ENCODE measurements at places on chromosomes 1 and 21.

DNA sequence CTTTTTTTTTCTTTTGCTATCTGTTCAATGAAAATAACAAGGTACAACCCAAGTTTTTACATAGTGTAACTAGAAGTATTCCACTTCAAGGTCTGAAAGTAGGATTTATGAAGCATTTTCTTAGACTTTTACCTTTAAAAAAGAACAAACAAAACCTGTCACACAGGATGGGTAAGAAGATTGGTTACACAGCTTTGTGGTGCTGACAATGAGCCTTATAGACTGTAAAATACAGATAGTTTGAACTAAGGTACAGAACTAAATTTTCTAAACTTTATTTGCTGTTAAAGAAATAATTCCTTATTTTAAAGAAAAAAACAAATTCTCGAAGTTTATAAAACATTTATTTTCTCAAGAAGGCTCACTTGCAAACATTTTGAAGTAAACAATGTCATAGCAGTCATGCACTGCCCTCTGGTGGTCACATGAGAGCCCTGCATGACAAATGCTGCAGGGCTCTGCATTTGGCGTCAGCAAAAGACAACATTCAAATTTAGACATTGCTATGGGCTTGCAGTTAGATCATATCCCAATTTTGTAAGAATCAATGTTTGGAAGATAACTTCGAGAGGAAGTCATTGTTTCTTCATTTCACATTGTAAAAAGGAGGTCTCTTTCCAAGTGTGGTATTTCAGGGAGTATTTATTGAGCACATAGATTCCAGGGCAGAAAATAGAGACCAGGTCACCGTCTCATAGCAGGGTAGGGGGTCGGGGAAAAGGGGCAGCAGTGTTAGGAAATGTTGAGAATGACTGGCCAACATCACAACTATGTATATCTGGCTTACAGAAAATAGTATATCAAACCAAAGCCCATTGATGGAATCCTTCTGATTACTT, 115.3 kb upstream of the FMN2 start:
- H3K36me3 ChIP-seq = no peaks in the 10 kb centered on the region
- no peaks in the 10 kb centered on the region for H3K27me3 ChIP-seq
- H3K27ac ChIP-seq = no peak overlapping the region
- no peaks in the 10 kb centered on the region for H3K4me1 ChIP-seq

GRCh38 chr1:115767403-115767802, 1.1 kb downstream of the CASQ2 start:
- H3K36me3 ChIP-seq = no peaks in the 10 kb centered on the region
- no peaks in the 10 kb centered on the region for H3K27me3 ChIP-seq

DNA sequence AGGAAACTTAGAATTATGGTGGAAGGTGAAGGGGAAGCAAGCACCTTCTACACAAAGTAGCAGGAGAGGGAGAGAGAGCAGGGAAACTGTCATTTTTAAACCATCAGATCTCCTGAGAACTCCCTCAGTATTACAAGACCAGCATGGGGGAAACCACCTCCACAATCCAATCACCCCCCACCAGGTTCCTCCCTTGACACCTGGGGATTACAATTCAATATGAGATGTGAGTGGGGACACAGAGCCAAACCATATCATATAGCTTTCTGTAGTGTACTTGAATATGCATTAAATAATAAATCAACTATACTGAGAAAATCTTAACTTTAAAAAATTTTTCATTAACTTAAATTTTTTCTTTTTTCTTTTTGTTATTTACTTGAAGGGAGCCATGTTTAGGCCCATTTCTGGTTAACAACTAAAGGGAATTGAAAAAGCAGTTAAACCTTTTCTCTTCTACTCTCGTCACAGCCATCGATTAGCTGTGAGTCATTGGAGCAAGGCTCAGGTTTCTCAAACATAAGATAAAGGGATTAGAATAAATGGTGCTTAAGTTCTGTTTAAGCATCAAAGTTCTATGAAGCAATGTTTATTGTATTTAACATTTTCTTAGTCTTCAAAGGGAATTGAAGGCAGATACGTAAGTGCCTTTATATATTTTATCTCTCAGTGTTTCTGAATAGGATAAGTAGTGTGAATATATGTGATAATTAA, 72.2 kb upstream of the DPT start:
- DNase-seq = no peak
- H3K27ac ChIP-seq = no peak overlapping the region
- no peak overlapping the region for H3K4me3 ChIP-seq
- H3K4me1 ChIP-seq = no peaks in the 10 kb centered on the region
- no peaks in the 10 kb centered on the region for H3K27me3 ChIP-seq
- no peaks in the 10 kb centered on the region for H3K36me3 ChIP-seq

GRCh38 chr1:172588296-172589291, 55.6 kb downstream of the SUCO start:
- no peak for DNase-seq
- no peaks in the 10 kb centered on the region for H3K27me3 ChIP-seq
- no peak overlapping the region for H3K4me3 ChIP-seq
- peaks cover 13% of the 10 kb centered on the region for H3K4me1 ChIP-seq
- H3K36me3 ChIP-seq = peaks cover 24% of the 10 kb centered on the region

DNA sequence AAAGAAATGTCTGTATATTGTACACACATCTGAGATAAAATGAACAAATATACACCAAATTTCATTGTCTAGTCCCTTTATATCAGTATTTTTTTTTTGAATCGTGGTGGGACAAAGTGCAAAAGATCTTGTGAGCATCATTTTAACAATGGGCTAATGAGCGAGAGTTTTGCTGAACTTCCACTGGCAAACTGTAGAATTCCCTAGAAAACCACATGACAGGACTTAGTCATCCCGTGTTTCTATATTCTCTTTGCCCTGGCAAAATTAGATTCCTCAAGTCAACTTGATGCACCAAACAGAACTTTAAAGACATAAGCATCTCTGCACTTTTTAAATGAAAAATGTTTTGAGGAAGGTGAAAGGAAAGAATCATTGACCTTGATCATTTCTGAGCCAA, 488.2 kb upstream of the PTBP2 start:
- no peak overlapping the region for H3K4me3 ChIP-seq
- peaks cover 6% of the 10 kb centered on the region for H3K4me1 ChIP-seq
- no peak overlapping the region for H3K27ac ChIP-seq
- no peaks in the 10 kb centered on the region for H3K27me3 ChIP-seq

DNA sequence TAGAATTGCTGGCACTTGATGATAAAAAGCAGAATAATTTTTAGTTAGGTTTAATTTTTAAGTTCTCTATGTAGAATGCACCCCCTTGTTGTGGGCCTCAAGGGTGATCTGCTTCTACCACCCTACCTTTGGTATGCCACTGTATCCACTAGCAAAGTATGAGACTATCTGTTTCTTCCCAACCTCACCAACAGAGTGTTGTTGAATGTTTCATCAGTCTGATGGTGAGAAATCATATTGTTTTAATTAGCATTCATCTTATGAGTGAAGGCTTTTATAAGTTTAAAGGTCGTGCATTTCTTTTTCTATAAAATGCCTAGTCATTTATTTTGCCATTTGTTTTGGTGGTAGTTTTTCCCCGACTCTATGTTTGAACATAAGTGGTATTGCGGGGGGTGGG, 141.0 kb downstream of the MAGI3 start:
- H3K4me3 ChIP-seq = no peak overlapping the region
- peaks cover 11% of the 10 kb centered on the region for H3K4me1 ChIP-seq
- H3K27me3 ChIP-seq = no peaks in the 10 kb centered on the region

DNA sequence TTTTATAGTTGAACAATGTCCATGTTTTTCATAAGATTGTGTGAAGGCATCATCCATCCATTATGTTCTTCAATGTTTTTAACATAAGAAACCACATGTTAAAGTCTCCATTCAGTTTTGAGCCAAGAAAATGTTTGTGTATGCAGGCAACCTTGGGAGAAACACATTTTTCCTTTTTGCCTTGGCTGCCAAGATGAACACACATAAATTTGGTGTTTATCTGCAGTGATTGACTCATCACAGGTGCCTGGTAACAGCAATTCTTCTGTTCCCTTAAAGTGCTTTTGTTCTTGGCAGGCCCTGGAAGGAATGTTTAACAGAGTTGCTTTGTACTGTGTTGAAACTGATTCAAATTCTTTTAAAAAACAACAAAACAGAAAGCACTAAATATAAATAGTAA, 709.9 kb upstream of the ADGRL4 start:
- H3K27ac ChIP-seq = no peak overlapping the region
- H3K4me3 ChIP-seq = no peak overlapping the region
- H3K36me3 ChIP-seq = no peaks in the 10 kb centered on the region
- no peak for DNase-seq

- no peaks in the 10 kb centered on the region for H3K36me3 ChIP-seq
- no peak overlapping the region for H3K27ac ChIP-seq
- no peak overlapping the region for H3K4me3 ChIP-seq
- H3K4me1 ChIP-seq = no peaks in the 10 kb centered on the region
- no peak for DNase-seq
Measured at GRCh38 chr21:14453339-14454015, 70.5 kb upstream of the HSPA13 start.

GRCh38 chr1:22930240-22930912, 42.3 kb downstream of the LACTBL1 start:
- no peak for DNase-seq
- H3K4me1 ChIP-seq = no peaks in the 10 kb centered on the region
- no peak overlapping the region for H3K4me3 ChIP-seq
- no peak overlapping the region for H3K27ac ChIP-seq

GRCh38 chr1:92901126-92901525, 60.1 kb downstream of the DIPK1A start:
- no peaks in the 10 kb centered on the region for H3K27me3 ChIP-seq
- H3K36me3 ChIP-seq = no peaks in the 10 kb centered on the region
- H3K4me3 ChIP-seq = no peak overlapping the region

- H3K36me3 ChIP-seq = no peaks in the 10 kb centered on the region
- H3K27me3 ChIP-seq = no peaks in the 10 kb centered on the region
- H3K4me3 ChIP-seq = no peak overlapping the region
Measured at GRCh38 chr21:42827588-42827987, 51.8 kb downstream of the WDR4 start.

GRCh38 chr1:117371441-117372151, 4.3 kb downstream of the MAN1A2 start:
- H3K27ac ChIP-seq = no peak overlapping the region
- DNase-seq = no peak
- no peak overlapping the region for H3K4me3 ChIP-seq
- peaks cover 52% of the 10 kb centered on the region for H3K4me1 ChIP-seq
- H3K27me3 ChIP-seq = no peaks in the 10 kb centered on the region
- no peaks in the 10 kb centered on the region for H3K36me3 ChIP-seq

DNA sequence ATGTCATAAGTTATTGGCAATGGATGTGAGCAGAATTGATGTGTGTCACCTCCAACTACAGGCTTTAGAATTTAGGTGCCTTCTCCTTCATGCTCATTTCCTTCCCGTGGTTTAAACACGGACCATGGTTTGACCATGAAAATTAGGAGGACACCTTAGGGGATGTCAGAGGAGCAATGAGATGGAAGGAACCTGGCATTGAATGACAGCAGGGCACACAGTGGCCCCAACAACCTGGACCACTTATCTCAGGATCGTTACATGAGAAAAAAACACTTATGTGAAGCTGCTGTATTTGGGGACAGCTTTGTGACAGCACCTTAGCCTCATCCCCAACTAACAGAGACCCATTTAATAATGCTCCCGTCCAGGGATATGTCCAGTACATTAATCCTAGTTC, 70.8 kb downstream of the SLC9A1 start:
- H3K36me3 ChIP-seq = no peaks in the 10 kb centered on the region
- no peak for DNase-seq
- no peaks in the 10 kb centered on the region for H3K27me3 ChIP-seq
- no peak overlapping the region for H3K27ac ChIP-seq

GRCh38 chr1:74468982-74469603, 43.3 kb downstream of the LRRC53 start:
- no peak overlapping the region for H3K27ac ChIP-seq
- no peaks in the 10 kb centered on the region for H3K4me1 ChIP-seq
- no peak overlapping the region for H3K4me3 ChIP-seq

DNA sequence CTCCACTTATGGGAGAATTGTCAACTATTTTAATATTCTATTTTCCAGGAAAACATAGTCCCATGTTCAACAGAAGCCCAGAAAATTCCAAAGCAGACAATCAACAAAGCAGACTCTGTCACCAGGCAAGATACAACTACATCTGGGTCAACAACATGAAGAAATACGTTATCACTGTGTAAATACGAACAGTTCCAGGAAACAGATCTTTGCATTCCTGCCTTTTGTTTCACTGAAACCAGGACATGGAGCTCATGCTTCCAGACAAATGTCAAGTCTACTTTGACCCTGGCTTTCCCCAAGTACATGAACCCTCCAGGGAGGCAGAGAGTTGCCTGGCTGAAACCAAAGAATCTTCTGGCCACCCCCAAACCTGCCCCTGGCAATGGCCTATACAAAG, 106.7 kb downstream of the SETD4 start:
- H3K4me1 ChIP-seq = no peaks in the 10 kb centered on the region
- no peak overlapping the region for H3K27ac ChIP-seq
- H3K4me3 ChIP-seq = no peak overlapping the region
- H3K36me3 ChIP-seq = no peaks in the 10 kb centered on the region
- no peaks in the 10 kb centered on the region for H3K27me3 ChIP-seq
- no peak for DNase-seq

DNA sequence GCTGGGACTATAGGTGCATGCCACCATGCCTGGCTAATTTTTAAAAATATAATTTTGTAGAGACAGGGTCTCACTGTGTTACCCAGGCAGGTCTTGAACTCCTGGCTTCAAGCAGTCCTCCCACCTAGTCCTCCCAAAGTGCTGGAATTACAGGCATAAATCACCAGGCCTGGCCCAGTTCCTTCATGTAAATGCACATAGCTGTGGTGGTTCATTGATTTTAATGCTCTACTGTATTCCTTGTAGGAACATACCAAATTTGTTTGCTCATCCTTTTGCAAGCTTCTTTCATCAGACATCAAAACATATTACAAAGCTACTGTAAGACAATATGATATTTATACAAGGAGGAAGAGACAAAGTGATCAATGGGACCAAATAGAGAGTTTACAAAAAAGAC, 237.5 kb upstream of the ESRRG start:
- H3K36me3 ChIP-seq = no peaks in the 10 kb centered on the region
- H3K4me3 ChIP-seq = no peak overlapping the region
- H3K4me1 ChIP-seq = no peaks in the 10 kb centered on the region
- H3K27me3 ChIP-seq = no peaks in the 10 kb centered on the region
- no peak overlapping the region for H3K27ac ChIP-seq
- DNase-seq = no peak

DNA sequence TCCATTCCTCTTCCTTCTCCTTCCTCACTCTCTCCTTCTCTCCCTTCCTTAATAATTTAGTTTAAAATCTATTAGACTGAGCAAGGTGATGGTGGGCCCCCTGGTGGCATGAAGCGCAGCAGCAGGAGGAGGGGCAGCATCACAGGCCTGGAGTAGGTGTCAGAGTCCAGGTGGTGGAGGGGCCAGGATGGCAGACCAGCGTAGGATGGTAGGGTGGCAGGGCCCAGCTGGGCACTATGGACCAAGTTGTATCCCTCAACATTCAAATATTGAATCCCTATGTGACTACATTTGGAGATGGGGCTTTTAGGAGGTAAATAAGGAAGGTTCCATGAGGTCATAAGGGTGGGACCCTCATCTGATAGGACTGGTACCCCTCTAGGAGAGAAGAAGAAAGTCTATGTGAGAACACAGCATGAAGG, 61.0 kb downstream of the WDR4 start:
- peak; percentile 79 for DNase-seq
- no peak overlapping the region for H3K4me3 ChIP-seq
- no peaks in the 10 kb centered on the region for H3K4me1 ChIP-seq
- no peaks in the 10 kb centered on the region for H3K27me3 ChIP-seq
- H3K27ac ChIP-seq = no peak overlapping the region
- no peaks in the 10 kb centered on the region for H3K36me3 ChIP-seq
